ENCODE measurements at places on chromosomes 7 and 10. TPM values are rescaled to one million over a fixed set of nuclear protein-coding genes. Genes with fewer than 3 reads are reported as not detected.

DNA sequence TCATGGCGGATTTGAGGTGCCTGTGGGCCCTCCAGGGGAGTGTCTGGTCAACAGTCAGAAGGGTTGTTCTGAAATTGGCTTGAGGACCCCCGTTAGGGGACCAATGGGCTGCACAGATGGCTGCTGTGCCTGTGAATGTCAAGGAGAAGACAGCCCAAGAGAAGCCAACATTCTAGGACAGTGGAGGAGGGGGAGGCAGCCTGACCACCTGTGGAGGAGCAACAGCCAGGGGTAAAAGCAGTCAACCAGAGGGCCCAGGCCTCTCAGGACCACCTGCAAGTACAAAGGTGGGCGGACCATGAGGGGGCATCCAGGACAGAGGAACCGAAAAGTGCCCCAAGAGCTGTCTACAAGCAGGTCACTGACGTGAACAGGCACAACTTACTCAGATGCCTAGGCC is 76.6 kb downstream of the VSTM4 start:
- no peak overlapping the region for H3K4me3 ChIP-seq
- no peaks in the 10 kb centered on the region for H3K4me1 ChIP-seq
- H3K36me3 ChIP-seq, result no peaks in the 10 kb centered on the region

The SOSTDC1 gene
- not detected for total RNA-seq

- H3K4me1 ChIP-seq, result peaks cover 4% of the 10 kb centered on the region
- no peak overlapping the region for H3K4me3 ChIP-seq
- H3K27me3 ChIP-seq, result no peaks in the 10 kb centered on the region
- no peaks in the 10 kb centered on the region for H3K36me3 ChIP-seq
- no peak for DNase-seq
Observed at GRCh38 chr7:112411186-112411795, 39.0 kb upstream of the IFRD1 start.

- no peak overlapping the region for H3K27ac ChIP-seq
- H3K36me3 ChIP-seq, result peaks cover 16% of the 10 kb centered on the region
- no peaks in the 10 kb centered on the region for H3K4me1 ChIP-seq
- DNase-seq, result no peak
- H3K4me3 ChIP-seq, result no peak overlapping the region
Observed at GRCh38 chr10:37566332-37566731, 291.1 kb downstream of the ZNF248 start.

The OR6B1 gene
- total RNA-seq, result not detected

The CYP26C1 gene
- 0.42 TPM for total RNA-seq

The TRPV5 gene
- total RNA-seq, result not detected

DNA sequence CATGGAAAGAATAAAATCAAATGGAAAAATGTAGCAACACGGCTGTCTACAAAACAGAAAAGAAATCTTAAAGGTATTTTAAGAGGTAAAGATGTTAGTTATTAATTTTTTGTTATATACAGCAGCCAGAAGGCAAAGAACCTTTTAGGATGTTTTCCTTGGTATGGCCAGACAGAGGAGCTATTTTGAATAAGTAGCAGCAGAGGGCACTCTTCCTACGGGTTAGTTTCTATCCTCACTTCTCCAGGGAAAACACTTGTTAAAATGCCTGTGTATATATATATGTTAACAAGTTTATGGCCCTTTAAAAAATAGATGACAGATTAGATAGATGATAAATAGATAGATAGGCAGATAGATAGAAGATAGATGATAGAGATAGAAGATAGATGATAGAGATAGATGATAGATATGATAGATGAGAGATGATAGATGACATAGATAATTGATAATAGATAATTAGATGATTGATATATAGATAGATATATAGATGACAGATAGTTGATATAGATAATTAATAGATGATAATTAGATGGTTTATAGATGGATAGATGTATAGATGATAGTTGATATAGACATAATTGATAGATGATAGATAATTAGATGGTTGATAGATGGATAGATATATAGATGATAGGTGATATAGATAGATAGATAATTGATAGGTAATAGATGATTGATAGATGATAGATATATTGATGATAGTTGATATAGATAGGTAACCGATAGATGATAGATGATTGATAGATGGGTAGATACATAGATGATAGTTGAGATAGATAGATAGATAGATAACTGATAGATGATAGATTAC is 57.8 kb upstream of the WIPF3 start:
- no peak for DNase-seq

GRCh38 chr10:580778-581177 is 108.7 kb downstream of the DIP2C start:
- H3K36me3 ChIP-seq, result no peaks in the 10 kb centered on the region
- no peak overlapping the region for H3K4me3 ChIP-seq
- H3K4me1 ChIP-seq, result no peaks in the 10 kb centered on the region
- H3K27ac ChIP-seq, result no peak overlapping the region
- no peaks in the 10 kb centered on the region for H3K27me3 ChIP-seq
- no peak for DNase-seq

The CPED1 gene
- 0.13 TPM for total RNA-seq

GRCh38 chr7:146074195-146074765 is 42.3 kb upstream of the CNTNAP2 start:
- H3K27me3 ChIP-seq, result no peaks in the 10 kb centered on the region
- H3K36me3 ChIP-seq, result no peaks in the 10 kb centered on the region
- no peak overlapping the region for H3K4me3 ChIP-seq
- DNase-seq, result no peak
- no peaks in the 10 kb centered on the region for H3K4me1 ChIP-seq

The SPDYE2 gene
- not detected for total RNA-seq

- no peaks in the 10 kb centered on the region for H3K36me3 ChIP-seq
- H3K27ac ChIP-seq, result no peak overlapping the region
- no peak for DNase-seq
- H3K4me1 ChIP-seq, result peaks cover 8% of the 10 kb centered on the region
Observed at GRCh38 chr10:31939797-31940708, 11.4 kb upstream of the ARHGAP12 start.

The AUTS2 gene
- 256 TPM for total RNA-seq

The SLC26A4 gene
- total RNA-seq, result not detected

The BBS9 gene
- 26.4 TPM for total RNA-seq

The UCN3 gene
- total RNA-seq, result not detected

DNA sequence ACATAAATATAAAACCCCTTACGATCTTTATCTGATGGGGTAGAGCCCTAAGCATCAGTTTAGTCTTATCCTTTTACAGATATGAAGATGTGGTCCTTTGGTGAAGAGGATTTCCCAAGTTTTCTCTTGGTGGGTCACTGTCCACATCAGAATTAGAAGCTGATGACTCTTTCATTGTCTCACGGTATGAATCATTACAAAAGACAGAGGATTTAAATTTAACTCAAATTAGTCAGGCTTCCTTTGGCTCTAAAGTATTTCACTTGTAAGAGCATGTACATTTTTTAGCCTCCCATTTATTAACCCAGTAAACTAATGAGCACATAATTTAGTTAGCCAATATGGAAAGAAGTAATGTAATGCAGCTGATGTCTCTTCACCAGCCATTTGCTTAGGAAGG is 49.9 kb upstream of the TMEM26 start:
- no peaks in the 10 kb centered on the region for H3K36me3 ChIP-seq
- no peaks in the 10 kb centered on the region for H3K4me1 ChIP-seq
- H3K27ac ChIP-seq, result no peak overlapping the region
- DNase-seq, result no peak
- no peak overlapping the region for H3K4me3 ChIP-seq

All from H9 (cell line).